ENCODE measurements at places on chromosomes 12 and 14.

- DNase-seq, result no peak
Observed at GRCh38 chr12:2930865-2931264, 28.3 kb upstream of the TEAD4 start.

GRCh38 chr12:113220593-113221180, 577 bp upstream of the TPCN1 start:
- DNase-seq, result peak; percentile 25

DNA sequence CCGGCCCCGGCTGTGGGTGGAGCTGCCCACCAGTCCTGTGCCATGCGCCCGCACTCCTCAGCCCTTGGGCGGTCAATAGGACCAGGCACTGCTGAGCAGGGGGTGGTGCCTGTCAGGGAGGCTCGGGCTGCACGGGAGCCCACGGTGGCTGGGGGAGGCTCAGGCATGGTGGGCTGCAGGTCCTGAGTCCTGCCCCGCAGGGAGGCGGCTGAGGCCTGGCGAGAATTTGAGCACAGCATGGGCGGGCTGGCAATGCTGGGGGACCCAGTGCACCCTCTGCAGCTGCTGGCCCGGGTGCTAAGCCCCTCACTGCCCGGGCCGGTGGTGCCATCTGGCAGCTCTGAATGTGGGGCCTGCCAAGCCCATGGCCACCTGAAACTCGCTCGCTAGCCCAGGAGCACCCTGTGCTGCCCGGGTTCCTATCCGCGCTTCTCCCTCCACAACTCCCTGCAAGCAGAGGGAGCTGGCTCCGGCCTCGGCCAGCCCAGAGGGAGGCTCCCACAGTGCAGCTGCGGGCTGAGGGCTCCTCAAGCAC, 1371.1 kb downstream of the FSCB start:
- no peak for DNase-seq

GRCh38 chr12:11862798-11863197, 207.9 kb upstream of the BCL2L14 start:
- DNase-seq, result no peak

DNA sequence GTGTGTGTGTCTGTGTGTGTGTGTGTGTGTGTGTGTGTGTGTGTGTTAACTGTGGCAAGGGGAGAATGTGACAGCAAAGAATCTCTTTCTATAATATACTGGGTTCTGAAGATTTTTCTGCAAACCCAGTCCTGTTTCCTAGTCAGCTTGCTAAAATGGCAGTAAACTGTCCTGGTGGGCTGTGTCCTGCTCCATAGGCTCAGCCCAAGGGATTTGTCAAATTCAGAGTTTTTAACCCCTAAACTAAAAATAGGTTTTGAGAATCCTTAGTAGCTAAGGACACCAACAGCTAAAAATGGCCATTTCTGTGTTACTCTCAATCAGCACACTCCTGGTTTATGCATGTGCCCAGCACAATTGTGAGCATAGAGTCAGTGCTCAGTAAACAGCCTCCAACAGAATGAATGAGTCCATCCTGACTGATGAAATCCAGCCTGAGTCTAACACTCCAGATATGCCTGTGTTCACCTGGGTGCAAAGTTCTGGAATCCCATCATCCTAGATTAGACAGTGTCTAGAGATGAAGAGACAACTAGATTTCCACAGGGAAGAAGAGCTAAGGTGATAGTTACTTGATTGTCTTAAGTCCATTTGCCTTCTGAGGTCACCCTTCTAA, 192.6 kb downstream of the TTC6 start:
- DNase-seq, result no peak

- DNase-seq, result no peak
Observed at GRCh38 chr14:68951800-68952530, 27.1 kb downstream of the ACTN1 start.

- peak; percentile 82 for DNase-seq
Observed at GRCh38 chr12:122646517-122647217, 56.5 kb downstream of the HCAR2 start.

DNA sequence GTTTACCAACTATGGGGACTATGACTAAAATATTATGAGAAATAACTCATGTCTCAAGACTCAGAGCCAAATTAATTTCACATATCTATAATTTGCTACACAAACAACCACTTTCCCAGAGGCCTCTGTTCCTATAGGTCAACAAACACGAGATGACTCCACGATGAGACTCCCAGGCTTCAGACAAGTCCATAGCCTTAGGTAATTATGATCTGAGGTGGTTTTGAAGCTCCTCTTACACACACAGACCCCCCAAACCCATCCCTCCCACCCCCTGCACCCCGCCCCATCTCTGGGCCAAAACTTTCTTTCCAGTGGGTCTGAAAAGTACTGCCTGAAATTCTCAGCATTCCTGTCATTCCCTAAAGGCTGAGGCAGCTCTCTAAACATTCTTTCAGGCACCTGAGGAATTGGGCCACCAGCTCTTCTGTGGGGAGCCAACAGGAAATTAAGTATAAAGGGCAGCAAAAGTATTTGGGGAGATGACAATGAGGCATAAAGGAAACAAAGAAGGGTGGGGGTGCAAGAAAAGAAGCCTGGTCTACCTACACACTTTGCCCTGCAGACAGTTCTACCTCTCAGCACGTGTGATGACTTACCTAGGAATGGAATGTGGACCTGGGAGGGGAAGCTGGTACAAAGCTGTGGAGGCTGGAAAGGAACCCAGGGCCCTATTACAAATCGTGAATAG, 143.6 kb downstream of the PAWR start:
- no peak for DNase-seq

DNA sequence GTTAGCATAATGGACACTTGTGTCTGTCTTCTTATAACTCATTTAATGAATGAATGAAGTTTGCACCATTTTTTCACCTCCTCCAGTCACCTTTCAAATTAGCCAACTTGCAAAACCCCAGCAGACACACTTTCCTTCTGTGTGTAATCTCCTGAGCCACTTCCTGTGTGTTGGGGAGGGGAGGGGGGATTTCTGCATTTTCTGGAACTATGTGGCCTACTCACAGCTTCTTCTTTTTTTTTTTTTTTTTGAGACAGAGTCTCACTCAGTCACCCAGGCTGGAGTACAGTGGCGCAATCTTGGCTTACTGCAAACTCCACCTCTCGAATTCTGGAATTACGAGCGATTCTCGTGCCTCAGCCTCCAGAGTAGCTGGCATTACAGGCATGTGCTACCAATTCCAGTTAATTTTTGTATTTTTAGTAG, 4.1 kb upstream of the SERPINA1 start:
- peak; percentile 72 for DNase-seq

DNA sequence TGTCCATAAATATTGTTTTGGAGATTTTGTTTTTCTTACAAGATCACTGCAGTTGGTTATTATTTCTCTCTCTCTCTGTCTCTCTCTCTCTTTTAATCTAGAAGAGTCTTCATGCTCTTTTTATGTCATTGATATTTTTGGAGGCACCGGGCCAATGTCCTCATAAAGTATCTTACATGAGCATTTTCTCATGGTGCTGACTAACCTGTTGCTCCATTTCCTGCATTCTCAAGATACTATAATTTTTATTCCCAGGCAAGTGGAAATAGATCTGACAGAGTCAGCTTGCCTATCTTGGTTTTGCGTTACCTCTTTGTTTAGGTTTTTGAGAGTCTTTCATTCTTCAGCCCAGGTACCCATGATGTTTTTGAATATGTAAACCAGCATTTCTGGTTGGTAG, 938.8 kb upstream of the FBXO33 start:
- DNase-seq, result no peak

- peak; percentile 44 for DNase-seq
Observed at GRCh38 chr12:68932128-68932960, 627 bp downstream of the CPM start.

GRCh38 chr14:22598896-22599244, 770 bp downstream of the ABHD4 start:
- DNase-seq, result peak; percentile 60

GRCh38 chr14:68401317-68401716, 391.6 kb downstream of the ZFP36L1 start:
- DNase-seq, result no peak

DNA sequence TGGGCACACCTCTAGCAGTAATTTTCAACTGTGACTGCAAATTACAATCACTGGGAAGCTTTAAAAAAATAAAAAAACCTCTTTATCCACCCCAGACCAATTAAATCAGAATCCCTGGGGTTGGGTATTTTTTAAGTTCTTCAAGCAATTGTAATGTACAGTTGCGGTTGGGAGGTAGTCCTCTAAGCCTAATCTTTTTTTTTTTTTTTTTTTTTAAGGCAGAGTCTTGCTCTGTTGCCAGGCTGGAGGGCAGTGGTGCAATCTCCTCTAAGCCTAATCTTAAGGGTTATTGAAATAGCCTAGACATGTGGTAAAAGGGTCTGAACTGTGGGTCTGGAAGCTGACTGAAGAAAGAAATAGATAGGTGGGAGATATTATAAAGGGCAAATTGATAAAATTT, 230.5 kb downstream of the AKAP6 start:
- DNase-seq, result no peak

DNA sequence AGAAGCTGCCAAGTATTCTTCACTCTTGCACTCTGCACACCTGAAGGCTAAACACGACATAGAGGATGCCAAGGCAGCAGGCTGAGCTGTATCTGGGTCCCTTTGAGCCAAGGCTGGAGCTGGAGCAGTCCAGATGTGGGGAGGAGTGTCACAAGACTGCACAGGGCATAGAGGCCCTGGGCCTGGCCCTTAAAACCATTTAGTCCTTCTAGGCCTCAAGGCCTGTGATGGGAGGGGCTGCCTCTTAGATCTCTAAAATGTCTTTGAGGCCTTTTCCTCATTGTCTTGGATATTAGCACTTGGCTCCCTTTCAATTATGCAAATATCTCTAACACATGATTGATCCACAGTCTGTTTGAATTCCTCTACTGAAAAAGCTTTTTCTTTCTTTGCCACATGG, 28.0 kb upstream of the C14orf132 start:
- DNase-seq, result no peak

DNA sequence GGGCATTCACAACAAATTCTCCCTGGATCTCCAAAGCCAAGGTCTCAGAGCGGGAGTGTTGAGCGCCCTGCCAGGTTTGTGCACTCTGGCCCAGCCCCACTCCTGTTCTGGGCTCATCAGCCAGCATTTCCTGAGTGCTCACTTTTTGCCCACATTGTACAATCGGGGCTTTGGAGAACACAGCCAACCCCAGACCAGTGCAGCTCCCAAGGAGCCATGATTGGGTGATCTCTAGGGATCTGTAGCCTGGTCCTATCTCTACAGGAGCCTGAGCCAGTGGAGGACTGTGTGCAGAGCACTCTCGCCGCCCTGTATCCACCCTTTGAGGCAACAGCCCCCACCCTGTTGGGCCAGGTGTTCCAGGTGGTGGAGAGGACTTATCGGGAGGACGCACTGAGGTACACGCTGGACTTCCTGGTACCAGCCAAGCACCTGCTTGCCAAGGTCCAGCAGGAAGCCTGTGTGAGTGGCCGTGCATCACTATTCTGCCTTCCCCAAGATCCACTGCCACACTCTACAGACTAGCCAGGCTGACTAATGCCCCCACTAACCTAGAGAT, 2.8 kb downstream of the ARHGEF40 start:
- DNase-seq, result no peak

DNA sequence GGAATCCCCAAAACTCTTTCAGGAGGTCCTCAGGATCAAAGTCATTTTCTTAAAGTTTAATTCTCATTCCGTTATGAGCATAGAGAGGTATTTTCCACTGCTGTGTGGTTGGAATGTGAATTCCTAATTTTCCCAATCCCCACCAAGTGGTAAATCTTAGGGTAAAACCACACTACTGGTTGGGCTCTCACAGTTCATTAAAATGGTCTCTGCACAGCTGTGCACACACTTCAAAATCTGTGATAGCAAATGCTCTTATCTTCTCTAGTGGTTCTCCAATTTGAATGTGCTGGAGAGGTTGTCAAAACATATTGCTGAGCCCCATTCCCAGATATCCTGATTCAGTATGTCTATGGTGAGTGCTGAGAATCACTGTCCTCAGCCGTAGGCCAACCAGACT, 189.1 kb downstream of the BMP4 start:
- DNase-seq, result no peak

DNA sequence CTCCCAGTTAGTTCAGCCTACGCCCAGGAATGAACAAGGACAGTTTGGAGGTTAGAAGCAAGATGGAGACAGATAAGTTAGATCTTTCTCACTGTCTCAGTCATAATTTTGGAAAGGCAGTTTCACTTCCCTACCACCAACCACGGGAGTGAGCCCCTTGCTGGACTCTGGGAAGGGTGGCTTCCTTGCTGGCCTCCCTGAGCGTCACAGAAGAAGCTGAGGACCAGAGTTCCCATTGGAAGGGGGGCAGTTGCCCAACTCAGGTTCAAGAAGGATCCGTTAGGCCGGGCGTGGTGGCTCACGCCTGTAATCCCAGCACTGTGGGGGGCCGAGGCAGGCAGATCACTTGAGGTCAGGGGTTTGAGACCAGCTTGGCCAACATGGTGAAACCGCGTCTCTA, 106.2 kb upstream of the MAX start:
- DNase-seq, result no peak

DNA sequence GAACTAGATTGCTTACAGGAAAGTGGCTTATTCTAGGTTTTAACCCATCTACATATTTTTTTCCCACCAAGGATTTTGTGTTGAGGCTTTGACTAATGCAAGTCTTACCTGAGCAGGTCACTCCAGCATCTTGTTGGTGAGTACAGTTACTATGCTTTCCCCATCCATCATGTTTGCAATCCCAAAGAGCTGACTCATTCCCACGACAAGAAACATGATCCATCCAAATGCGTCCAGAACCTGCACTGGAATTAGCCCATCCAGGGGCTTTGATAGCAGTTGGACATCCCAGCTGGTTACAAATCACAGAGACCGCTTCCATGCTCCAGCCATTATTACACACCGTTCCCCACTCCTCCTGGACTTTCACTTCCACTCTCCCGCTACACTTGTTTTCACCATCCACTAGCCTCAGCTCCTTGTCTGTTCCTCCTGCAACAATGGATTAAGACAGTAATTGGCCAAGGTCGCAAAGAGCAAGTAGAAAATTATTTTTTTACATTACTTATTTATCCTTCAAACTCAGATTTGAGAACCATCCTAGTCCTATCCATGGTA, 2.5 kb downstream of the CD163 start:
- DNase-seq, result no peak

- DNase-seq, result no peak
Observed at GRCh38 chr14:69481815-69482568, 2.5 kb upstream of the PLEKHD1 start.

GRCh38 chr14:100557658-100558057, 29.6 kb downstream of the BEGAIN start:
- DNase-seq, result peak; percentile 36

DNA sequence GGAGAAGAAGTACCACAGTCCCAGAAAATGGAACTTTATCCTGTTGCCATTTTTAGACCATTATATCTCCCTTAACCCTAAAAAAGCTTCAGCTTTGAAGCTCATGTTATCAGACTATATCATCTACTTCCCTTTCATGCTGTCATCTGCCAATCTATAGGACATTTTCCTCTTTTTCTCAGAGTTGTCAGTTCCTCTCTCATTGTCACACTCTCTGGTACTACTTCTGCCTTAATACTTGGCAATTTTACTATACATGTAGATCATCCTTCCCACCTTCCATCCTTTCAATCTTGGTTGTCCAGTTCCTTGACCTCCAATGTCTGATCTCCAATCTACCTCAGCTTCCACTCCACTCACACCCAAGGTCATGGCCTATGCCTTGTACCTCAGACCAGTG, 57.4 kb downstream of the SLC15A5 start:
- DNase-seq, result no peak
